ENCODE measurements at places on chromosomes 3 and 15.

- DNase-seq = no peak
Measured at GRCh38 chr3:140532793-140533330, 145.0 kb upstream of the TRIM42 start.

DNA sequence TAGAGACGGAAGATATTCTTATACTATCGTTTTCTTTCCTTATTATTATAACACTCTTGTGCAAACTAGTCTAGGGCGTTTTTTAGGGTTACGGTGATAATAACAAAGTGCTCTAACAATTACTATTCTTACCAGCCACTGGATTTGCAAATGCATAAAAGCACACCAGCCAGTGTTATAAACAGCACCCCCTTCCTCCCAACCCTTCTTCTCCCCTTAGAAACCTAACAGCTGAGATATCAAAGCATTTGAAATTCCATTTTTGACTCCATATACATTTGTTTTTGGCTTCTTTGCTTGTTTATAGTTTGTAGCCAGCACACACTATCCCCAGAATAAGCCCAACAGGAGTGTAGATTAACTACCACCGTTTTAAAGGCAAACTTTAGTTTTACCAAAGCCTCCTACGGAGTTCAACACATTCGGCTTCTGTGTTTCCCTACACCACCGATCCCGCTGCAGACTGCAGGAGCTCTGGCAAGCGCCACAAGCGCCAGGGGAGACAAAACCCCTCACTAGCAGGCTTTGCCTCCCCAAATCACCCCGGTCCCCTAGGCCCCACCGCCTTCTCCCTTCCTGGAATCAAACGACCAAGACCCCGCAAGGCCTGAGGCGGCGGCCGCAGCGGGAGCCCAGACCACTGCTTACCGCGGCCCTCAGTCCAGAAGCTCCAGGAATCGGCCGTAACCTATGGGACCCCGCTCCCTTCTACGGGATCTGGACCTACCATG lies 461 bp downstream of the COPB2 start:
- no peak for DNase-seq

GRCh38 chr3:46946856-46947545 lies 29.5 kb downstream of the CCDC12 start:
- no peak for DNase-seq

- no peak for DNase-seq
Measured at GRCh38 chr3:55246033-55246432, 241.1 kb downstream of the WNT5A start.

DNA sequence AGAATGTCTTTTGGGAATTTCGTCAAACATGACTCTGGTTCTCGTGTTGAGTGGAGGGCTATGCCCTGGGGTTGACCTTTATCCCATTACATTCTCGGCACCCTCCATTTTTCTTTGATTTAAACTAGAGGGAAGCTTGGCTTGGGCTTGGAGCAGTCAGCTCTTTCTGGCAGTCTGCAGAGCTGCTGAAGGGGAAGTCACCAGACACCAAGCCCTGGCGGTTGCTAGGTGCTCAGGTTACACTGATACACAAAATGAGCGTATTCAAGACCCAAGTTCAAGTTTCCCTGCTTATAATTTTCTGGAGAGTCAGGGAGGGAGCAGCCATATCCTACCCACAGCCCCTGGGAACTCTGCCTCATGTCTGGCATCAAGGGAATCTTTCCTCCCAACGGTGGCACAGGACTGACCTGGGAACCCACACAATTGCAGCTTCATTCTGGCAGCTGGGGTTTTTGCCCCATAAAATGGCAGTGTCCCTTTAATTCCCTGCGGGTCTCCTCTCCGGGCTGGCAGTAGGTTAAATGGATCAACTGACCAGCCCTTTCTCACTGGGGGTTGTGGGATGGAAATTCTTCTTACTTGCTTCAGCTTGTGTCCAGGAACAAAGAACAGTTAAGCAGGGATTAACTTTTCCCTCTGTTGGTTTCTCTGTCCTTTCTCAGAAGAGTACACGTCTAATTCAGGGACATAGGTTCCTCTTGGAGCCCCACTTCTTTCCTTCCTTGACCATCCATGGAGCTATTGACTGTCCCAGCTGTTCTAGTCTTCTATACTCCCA lies 110.0 kb upstream of the DLG1 start:
- DNase-seq = no peak

GRCh38 chr3:66991459-66991858 lies 6.6 kb upstream of the KBTBD8 start:
- no peak for DNase-seq

GRCh38 chr15:29097168-29097567 lies 172.5 kb downstream of the NSMCE3 start:
- DNase-seq = no peak

- no peak for DNase-seq
Measured at GRCh38 chr15:66359740-66360139, 3.3 kb upstream of the TIPIN start.

DNA sequence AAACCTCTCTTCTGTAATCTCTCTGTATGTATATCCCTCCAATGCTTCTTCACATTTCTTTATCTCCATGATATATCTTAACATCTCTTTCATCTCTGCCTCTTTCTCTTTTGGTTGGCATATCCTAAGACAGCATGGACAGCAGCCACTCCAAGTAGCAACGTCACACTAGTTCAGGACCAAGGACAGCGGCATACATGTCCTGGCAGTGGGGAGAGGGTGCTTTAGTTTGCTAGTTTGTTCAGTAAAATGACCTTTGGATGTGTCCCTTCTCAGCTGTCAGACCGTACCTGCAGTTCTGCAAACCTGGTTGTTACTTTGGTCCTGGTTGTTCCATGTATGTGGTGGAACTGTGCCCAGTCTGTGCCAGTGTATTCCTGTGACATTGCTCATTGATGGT lies 225.6 kb upstream of the ROPN1 start:
- no peak for DNase-seq

DNA sequence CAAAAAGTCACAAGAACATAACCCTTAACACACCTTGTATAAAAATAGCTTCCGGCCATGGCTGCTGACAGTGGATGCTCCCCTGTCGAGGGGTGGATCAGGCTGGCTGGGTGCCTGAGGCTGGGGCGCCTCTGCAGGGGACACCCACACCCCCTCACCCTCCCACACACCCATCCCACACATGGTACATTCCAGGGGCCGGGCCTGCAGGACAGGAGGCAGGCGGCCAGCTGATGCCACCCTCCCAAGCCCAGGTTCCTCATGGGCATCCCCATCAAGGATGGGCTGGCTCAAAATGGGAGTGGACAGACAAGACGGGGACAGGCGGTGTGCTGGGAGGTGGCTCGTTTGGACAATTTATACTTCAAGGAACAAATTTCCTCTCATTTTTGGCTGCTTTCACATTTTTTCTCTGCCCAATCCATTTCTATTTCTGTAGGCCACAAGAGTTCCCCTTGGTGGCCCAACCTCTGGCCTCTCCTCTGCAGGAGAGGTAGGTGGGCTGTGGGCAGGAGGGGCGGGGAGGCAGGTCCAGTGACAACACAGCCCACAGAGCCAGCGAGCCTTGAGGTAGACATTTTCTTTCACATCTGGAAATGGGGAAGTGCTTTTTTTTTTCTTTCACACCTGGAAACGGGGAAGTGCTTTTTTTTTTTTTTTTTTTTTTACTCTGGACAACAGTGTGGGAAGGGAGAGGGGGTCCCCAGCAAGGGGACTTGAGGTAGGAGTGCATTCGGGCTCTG lies 23.3 kb downstream of the RNU5B-1 start:
- DNase-seq = no peak

DNA sequence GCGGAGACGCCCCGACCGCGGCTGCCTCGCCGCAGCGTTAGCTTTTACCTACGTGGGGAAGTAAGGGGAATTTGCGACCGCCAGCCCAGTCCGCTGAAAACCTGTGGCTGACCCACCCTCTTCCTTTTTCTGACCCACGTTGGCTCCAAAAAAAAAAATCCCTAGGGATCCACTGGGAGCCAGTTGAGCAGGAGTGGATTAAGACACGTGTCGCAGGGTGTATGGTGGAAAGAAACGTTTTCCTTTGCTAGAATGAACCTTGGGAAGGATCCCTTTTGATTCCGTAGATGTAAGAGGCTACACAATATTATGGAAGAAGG lies 575 bp upstream of the PCYT1A start:
- DNase-seq = no peak

DNA sequence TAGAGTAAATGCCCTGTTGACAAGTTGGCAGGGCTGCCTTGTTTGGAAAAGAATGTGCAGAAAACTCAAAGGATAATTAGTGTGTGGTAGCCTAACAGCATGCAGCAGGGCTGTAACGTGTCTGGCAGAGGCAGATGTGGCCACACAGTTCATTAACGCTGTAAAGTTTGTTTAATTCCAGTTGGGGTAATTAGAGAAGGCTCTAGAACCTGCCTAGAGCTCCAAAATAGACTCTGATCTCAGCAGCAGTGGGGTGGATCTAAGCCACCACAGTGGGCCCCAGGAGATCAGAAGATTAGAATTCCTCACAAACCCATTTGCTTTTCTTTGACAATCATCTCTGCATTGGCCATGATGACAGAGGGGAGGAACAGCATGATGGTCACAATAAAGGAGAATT lies 65.1 kb upstream of the LEKR1 start:
- DNase-seq = no peak

DNA sequence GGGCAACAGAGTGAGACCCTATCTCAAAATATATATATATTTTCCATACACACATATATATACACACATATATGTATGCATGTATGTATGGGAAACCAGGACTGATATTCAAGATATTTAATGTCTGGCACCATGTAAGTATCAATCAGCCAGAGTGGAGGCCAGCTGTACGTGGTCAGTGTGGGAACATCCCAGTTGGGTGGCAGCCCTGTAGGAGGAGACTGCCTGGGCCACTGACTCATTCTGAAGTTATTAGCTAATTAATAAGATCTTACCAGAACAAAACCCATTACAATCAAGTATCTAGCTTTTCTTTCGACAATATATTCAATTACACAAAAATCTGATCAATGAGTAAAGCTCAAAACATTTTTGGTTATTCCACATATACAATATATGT lies 85.1 kb upstream of the OCA2 start:
- no peak for DNase-seq

GRCh38 chr3:151012753-151013152 lies 40.2 kb upstream of the CLRN1 start:
- DNase-seq = no peak

DNA sequence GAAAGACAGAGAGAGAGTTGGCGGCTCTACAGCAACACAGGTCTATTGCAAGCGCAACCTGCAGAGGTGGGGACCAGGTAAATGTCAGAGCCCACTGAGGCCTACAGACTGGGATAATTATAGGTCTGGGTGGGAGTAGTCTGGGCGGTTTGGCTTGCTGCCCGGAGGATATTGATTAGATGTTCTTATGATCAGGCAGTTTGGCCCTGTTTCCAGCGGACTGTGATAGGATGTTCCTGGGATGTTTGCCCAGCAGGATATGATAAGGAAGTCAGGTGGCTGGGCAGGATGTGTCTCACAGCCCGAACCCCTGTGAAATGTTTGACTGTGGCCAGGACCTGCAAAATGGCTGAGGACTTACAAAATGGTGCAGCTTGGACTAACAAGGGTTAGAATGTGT lies 364.9 kb downstream of the NAALADL2 start:
- DNase-seq = no peak

DNA sequence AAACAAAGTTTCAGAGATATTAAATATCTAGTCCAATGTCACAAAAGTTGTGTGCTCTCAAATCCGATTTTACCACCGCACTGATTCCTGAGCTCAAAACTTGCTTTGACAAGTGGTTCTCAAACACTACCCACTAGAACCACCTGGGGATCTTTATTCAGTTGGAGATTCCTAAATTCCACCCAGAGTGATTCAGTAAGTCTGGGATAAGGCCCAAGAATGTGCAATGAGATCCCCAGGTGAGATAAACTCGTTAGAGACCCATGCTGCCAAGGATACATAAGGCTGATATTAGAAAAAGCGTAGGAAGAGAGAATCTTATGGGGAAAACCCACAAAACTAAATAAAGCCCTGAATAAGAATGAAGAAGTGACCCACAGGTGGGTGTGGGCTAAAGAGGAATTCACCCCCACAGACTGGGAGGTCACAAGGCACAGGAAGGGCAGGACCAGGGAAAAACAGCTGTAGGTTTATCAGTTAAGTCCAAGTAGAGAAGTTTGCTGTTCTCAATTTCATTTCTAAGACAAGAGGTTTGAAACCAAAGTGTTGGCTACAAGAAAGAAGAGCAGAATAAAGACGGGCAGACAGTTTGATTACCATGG lies 11.5 kb upstream of the RPS17 start:
- DNase-seq = no peak

DNA sequence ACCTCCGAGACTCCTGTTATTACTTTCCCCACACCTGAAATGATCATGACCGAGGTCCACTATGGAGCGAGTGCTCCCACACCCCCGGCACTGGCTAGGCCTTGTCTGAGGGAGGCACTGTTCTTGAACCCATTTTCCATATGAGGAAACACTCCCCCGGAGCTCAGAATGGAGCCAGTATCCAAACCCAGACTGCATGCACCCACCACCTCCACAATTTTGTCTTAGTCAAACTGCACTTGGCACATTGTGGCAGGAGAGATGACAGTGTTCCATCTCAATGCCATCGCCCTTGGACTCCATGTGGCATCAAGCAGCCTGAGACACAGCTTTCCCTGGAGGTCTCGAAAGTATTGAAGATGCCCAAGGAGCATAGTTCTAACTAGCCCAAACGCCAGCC lies 154.1 kb downstream of the NUP210 start:
- no peak for DNase-seq

DNA sequence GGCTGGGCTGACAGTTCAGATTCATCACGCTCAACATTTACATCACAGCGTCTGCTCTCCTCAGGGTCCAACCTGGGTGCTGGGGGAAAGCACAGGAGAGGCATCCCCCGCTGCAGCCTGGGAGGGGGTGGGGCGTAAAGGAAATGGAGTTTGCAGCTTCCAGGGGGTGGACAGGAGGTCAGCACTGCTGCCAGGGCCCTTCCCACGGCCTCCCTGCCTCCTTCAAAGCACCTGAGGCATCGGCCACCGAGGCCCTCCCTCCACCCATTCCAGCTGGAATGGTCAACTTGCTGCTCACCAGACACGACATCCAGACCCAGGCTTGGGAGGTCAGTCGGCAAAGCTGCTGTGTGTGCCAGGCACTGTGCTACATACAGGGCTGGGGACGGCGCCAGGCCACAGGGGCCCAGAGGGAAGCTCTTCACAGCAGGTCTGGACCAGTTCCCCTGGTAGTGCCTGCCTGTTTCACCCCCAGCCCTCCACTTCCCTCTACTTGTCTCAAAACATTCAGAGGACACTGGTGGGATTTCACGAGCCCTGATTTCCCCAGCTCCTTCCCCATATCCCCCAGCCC lies 120.7 kb downstream of the ANP32A start:
- no peak for DNase-seq

All from NCI-H2081 treated with DMSO at 0.1 percent for 48 hours (cell line).